Stimulated activated CD4-positive, alpha-beta T cell treated with anti-CD3 and anti-CD28 coated beads, Interleukin-4, amount 100 ng/mL, for 48 hours (primary cell): ENCODE measurements at places on chromosomes 4 and X.

DNA sequence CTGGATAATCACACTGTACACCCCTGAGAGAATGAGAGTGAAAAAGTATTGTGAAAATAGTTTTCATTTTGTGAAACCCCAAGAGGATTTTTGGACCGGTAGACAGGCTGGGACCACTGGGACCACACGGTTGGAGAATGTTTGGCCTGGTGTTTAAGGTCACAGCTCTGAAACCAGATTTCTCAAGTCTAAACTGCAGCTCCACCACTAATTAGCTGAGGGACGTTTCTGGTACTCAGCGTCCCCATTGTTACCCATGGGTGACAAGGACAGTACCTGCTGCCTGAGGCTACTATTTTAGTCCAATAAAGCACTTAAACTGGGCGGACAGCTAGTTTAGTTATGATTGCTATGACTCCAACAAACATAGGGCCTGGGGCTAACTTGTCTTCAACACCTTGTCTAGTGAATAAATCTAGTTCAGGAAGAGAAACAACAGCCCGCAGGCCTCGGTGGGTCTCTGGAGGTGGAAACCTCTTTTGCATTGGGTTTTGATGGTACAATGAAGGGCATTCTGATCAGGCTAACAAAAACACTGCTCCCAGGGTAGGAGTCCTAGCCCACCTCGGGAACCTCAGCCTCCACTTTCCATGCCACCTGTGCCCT lies 509 bp upstream of the USP11 start:
- no peak for DNase-seq

DNA sequence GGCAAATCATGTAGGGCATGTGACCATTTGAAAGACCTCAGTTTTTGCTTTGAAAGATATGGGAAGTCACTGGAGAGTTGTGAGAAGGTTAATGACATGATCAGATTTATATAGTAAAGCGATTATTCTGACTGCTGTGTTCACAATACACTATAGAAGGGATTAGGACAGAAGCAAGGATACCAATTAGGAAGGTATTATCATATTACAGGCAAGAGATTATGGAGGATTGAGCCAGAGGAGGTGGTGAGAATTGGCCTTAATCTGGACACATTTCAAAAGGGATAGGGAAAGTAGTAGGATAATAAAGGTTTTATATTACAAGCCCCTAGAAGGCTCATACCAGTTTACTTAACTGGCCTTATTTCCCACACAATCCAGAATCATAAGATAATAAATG lies 124.9 kb upstream of the POF1B start:
- DNase-seq: no peak

- DNase-seq: peak; percentile 65
Observed at GRCh38 chrX:48957477-48957826, at the start of gene OTUD5. OTUD5 (minus strand) TSS chrX:48957607; CDS start chrX:48957570, 37 bp downstream.

DNA sequence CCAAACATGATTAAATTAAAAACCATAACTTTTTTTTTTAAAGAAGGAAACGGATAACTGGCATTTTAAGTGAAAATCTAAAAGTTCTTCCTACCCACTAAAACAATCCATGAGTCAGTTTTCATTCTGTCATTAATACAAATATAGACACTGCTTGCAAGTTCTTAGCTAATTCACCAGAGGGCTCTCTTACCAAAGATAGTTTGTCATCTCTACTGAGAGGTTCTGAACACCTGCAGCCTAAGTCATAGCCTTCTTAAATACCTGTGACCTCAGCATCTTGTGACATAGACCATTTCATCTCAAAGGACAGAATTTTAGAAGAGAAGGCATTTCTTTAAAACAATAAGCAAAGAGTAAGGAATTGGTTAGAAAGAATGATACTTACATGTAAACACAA lies 65.3 kb upstream of the FAM120C start:
- DNase-seq: no peak

DNA sequence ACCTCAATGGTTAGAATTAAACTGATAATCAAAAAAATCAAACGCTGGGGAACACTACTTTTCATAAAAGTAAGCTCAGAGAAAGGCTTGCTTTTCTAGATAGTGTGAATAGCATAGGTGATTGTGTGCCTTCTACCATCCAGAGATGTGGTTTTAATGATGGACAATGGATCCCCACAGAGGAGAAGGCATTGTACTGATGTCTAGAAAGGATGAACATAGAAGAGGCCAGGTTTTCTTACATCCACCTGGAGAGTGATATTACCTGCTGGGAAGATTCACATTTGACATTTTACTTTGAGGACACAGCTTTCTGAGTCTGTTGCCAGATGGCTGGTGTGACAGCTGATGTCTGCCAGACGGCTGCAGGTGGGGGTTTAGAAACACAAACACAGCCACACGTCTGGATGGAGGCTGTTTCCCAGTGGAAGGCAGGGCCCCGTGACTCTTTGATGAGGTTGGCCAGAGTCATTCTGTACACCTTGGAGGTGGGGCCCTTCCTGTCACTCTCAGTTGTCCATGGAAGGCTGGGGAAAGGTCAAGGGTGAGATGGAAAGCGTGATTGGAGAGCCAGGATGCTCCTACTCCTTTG lies 114.4 kb downstream of the PSAPL1 start:
- no peak for DNase-seq

GRCh38 chrX:101686574-101686973 lies 26.9 kb upstream of the ARMCX2 start:
- DNase-seq: no peak

DNA sequence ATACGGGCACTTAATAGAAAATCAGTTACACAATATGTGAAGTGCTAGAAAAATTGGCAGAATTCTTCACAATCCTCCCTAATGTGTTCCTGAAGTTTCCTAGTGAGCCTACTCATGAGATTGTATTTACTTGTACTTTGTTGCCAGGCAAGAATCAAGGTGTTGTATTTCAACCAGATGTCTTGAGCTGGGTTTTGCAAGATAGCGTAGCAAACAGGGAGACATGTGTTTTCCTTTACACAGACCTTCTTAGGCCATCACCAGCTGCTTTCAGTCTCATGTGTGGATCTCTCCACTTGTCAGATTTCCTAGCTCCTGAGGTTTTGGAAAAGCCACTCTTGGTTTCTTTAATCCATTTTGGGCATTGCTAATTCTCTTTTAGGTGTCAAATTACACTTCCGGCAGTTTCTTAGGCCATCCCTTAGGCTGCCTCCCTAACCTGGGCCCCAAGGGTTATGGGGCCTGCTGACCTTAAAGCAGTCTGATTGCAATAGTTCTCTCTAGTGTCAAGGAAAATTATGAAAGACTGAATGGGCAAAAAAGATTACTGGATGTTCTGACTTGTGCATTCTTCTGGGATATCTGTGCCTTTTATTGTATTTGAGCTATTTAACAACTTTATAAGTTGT lies 12.2 kb upstream of the EDA start:
- DNase-seq: no peak
